ENCODE measurements at places on chromosomes 12 and 14. TPM values are rescaled to one million over a fixed set of nuclear protein-coding genes. Genes with fewer than 3 reads are reported as not detected.
A peak's percentile ranks its signal among the peaks of the same experiment; 100 is the strongest.

DNA sequence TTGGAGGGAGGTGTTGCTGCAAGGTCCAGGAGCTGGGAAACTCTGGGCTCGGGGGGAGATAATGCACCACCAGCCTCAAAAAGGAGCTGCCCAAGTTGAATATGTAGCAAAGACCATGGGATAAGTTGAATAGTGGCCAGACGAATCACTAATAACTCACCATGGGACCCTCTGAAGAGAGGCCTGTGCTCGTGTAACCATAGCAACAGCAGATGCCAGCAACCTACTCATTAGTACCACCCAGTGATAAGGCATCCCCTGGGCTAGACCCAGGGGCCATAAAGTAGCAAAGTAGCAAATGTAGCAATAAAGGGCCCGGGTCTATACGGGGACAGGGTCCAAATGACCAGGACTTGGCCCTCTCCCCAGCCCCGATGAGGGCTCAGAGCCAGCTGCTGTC is 328.0 kb downstream of the DPF3 start:
- DNase-seq, result no peak

DNA sequence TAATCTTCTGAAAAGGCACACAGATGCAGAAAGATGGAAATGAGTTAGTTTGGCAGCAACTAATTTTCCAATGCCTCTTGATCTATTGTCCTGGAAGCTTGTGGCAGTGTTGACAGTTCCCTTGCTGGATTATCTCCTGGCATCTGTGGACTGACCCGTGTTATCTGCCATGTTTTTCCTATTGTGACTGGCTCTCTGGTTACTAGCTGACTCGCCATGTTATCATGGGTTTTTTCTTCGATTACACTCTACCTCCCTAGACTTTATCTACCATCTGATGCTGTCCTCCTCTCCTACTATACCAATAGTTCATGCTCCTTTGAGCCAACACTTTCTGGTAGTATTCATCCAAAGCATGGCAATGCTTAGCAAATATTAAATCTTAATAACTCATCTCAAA is 63.3 kb upstream of the FLRT2 start:
- DNase-seq, result no peak

DNA sequence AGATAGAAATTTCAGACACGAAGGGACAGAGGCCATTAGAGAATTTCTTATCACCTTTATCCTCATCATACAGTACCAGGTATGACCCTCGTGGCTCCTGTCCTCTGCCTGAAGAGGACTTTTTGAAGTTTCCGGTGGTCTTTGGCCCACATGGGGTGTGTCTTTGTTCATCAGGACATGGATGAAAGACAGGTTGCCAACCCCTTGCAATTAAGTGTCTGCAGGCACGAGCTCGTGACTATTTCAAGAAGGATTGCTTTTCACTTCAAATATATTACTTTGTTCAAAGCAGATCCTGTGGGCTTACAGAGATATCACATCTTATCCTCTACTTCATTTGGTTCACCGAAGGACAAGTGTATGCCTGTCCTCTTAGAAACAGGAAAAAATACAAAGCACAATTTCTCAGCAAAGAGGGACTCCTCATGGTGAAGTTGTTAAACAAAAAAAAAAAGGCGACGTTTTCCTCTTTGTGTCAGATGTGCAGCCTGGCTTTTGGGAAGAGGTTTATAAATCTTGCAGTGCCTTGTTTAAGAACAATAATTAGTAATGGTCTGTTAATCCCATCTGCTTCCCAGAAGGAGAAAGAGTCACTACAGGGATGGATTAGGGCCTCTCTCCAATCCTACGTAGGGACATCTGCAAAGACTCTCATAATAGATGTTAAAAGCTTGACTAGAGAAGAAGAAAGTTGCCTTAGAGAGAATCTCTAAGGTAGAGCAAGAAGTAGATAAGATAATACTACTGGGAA is 13.5 kb upstream of the FAM234B start:
- no peak for DNase-seq

GRCh38 chr12:53803703-53804102 is 51.9 kb upstream of the CISTR start:
- DNase-seq, result no peak

GRCh38 chr14:68926236-68926635 is 52.9 kb downstream of the ACTN1 start:
- no peak for DNase-seq

GRCh38 chr12:129310346-129310745 is 457.1 kb downstream of the GLT1D1 start:
- no peak for DNase-seq

GRCh38 chr12:78156751-78157150 is 326.1 kb downstream of the NAV3 start:
- no peak for DNase-seq

DNA sequence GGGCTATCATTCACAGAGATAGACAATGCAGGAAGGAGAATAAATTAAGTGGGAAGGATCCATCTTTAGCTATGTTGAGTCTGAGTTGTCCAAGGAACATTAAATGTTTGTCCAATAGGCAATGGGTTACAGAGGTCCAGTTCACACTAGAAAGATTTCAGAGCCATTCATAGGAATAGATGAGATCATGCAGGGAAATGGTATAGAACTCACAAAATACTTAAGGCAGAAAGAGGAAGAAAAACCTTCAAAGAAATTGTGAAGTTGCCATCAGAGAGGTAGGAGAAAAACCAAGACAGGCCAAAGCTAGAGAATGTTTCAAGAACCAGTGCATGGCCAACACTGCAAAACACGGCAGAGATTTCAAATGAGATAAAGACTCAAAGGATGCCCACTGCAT is 94.1 kb downstream of the PHLDA1 start:
- no peak for DNase-seq

DNA sequence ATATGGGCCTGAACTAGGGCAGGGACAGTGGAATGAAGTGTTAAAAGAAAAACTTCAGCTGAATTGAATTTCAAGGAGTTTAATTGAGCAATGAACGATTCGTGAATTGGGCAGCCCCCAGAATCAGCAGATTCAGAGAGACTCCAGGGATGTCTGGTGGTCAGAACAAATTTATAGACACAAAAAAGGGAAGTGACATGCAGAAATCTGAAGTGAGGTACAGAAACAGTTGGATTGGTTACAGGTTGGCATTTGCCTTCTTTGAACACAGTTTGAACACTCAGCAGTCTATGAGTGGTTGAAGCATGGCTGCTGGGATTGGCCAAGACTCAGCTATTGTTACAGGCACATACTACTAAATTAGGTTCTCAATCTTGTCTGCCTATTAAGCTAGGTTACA is 9.7 kb upstream of the TBPL2 start:
- DNase-seq, result no peak

DNA sequence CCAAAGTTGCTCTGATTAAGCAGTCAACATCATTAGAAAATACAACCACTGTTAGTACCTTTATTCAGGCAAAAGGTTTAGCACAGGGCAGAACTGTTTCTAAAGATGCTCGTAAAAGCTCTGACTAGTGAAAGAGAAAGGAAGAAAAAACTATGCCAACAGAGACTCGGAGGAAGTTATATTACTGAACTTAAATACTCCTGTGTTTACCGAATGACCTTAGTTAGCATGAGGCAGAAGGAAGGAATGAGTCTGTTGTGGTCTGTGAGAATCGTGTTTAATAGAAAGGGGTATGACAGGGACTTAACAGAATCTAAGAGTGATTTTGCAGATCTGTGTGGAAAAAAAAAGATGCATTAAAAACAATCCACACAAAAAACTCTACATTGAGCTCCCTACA is 84.1 kb upstream of the OVCH1 start:
- no peak for DNase-seq

GRCh38 chr12:55736780-55737580 is 5.9 kb upstream of the GDF11 start:
- DNase-seq, result peak; percentile 72

DNA sequence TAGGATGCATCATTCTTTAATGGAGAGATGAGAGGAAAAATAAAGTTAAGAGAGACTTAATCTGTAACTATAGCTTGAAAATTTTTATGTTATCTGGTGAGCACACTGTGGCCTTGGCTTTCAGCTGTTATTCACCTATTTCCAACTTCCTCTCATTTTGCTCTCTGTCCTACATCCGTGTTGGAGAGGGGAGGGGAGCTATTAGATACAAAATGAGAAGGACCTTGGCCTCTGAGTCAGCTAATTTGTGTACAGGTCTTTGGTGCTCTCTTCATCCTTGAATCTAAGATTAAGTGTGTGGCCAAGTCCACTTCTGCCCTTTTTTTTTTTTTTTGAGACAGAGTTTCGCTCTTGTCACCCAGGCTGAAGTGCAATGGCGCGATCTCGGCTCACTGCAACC is 887 bp upstream of the APOBEC1 start:
- no peak for DNase-seq

- no peak for DNase-seq
Observed at GRCh38 chr12:46503637-46504175, 131.1 kb upstream of the SLC38A2 start.

DNA sequence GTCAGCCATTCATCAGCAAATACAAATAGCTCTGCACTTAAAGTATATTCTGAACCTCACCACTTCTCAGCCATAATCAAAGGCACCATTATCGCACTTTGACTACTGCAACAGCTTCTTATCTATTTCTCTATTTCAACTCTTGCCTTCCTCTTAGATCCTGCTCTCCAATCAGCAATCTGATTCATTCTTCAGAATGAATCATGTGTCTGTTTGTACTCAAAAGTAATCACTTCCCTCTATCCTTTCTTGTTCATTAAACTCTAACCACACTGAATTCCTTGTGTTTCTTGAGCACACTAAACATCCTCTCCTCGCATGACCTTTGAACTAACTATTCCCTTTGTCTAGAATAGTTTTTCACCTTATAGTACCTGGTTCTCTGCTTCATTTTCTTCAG is 12.8 kb upstream of the OR4E1 start:
- no peak for DNase-seq

DNA sequence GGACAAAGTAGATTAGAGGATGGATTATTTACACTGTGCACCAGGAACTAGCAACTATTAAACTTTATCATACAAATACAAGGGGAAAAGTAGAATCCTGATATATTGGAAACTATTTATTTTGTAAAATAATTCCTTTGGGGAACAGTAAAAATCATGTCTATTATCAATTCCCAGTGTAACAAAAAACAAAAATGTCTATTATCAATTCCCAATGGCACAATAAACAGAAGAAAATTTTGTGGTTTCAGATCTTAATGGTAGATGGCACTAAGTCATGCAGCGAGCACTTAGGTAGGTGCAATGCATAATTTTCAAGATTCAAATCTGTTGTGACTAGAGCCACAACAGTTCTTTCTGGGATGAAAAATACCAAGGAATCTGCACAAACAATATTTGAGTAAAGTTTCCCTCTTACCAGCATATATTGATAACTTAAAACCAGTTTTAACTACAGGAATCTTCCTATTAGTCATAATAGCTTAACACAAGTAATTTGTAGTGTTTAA is 13.7 kb downstream of the CFL2 start:
- DNase-seq, result no peak

DNA sequence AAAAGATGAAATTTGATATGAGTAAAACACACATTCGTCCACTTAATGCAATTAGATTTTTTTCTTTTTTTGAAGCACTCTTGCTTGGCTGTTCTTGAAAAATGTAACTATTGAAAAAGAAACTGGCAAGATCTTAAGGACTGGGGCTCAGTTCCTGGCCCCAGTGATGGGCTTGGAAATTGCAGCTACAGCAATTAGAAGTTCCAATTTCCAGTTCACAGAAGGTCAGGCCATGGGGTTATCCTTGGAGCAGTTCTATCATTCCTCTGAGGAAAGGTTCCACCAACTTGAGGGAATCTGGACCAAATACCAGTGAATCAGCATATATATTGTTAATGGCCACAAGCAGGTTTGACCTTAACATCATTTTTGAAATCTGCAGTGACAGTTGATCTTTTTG is 18.9 kb downstream of the IGF1 start:
- no peak for DNase-seq

GRCh38 chr12:39309516-39309915 is 133.4 kb downstream of the KIF21A start:
- DNase-seq, result no peak

DNA sequence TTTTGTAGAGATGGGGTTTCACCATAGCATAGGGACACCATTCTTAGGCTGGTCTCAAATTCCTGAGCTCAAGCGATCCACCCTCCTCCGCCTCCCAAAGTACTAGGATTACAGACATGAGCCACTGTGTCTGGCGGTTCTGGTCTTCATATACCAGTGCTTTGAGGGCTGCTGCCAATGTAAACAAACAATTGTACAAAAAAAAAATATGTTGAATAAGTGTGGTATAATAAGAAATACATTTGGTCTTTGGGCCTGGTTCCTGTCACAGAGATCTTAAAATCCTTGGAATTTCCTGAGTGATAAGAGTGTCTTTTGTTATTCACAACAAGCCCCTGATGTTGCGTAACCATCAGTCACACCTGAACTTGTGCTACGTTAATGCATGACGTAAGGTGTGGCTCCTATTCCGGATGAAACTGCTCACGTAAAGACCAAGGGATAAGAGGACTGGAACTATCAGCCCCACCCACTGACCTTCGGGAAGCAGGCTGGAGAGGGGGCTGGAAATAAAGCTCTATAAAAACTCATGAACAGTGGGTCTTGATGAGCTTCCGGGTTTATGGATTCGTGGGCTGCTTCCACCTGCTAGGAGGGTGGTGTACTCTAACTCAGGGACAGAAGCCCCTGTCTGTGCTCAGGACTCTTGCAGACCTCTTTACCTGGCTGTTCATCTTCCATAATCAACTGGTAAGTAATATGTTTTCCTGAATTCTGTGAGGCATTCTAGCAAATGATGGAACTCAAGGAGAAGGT is 16.5 kb upstream of the RIMKLB start:
- peak; percentile 82 for DNase-seq

DNA sequence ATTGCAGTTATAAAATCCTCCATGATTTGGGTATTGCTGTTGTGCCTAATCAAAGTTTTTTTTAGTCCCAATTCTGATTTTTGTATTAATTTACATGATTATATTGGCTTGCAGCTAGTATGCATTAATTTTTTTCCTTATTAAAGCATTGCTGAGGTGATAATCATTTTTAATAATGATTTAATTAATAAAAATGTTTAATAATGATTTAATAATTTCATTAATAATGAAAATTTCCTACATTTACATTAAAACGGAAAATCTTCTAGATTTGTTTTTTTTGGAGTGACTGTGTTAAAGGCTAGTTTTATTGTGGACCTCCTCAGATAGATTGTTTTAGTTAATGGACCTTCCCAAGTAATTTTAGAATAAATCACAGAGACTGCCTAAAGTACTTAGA is 79.6 kb downstream of the CCDC91 start:
- no peak for DNase-seq

GRCh38 chr12:4145990-4146859 is 127.3 kb upstream of the CCND2 start:
- DNase-seq, result no peak

- DNase-seq, result no peak
Observed at GRCh38 chr12:51980809-51981127, 26.0 kb upstream of the TAMALIN start.

The OR4E2 gene
- not detected for total RNA-seq

The CPNE8 gene
- total RNA-seq, result 17.1 TPM

The SPX gene
- total RNA-seq, result 33.4 TPM

The KRT78 gene
- not detected for total RNA-seq

The SLC7A8 gene
- not detected for total RNA-seq

The KRT3 gene
- not detected for total RNA-seq

The GLT1D1 gene
- total RNA-seq, result 3.6 TPM

The CCDC177 gene
- total RNA-seq, result not detected
